ENCODE measurements at places on chromosomes 13 and 19.

DNA sequence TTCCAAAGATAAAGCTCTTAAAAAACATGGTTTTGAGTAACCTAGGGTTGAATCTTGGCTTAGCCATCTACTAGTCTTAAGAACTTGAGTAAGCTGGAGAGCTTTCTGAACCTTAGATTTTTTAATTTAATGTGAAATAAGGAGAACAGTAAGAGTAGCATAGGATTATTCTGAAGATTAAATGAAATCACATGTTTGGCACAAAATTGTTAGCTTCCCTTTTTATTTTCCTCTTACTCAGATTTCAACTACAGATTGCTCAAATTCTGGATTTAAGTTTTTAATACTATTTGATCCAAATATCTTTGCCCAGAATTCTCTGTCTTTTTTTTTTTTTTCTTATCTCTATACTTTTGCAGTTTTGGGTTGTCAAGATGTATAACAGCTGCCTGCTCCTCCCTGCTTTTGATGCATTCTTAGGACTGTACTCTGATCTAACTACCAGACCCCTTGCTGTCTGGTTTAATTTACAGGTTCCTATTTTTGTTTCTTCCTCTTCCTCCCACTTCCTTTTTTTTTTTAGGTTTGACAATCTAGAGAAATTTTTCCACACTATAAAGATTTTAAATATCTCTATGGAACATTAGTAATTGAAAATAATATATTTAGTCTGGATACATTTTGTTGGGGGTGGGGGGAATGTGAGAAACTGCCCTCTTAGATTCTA is 12.3 kb downstream of the POMP start:
- no peak for DNase-seq

DNA sequence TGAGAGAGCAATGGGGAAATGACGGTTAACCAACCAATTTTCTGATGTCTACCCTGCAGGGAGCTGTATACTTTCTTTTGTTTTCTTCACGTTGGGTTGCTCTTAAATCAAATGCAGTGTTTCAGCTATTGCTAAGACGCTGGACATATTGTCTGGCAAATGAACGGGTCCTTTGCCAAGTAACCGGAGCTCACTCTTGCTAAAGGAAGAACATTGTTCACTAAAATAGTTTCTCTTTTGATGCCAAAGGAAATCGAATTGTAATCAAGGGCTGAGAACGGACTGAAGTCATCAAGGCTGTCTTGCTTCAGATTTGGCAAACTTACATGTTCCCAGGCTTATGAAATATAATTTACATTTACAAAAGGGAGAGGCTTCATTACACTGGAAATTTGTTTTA is 142.3 kb upstream of the ARGLU1 start:
- no peak for DNase-seq

DNA sequence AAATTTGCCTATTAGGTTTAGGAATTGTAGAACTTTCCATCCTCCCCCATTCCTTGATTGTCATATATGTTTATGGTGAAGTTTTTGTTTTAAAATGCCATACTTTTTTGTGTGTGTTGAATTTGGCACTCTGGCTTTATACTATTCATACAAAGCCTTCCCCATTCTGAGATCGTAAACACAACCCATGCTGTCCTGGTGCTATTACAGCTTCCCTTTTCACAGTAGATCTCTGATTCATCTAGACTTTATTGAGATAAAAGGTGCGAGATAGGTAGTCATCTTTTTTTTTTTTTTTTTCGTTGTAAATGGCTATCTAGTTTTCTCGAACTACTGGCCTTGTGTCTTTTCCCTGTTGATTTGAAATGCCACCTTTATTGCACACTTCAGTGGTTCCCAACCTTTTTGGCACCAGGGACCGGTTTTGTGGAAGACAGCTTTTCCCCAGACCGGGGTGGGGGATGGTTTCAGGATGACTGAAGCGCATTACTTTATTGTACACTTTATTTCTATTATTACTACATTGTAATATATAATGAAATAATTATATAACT is 94.6 kb downstream of the LRCH1 start:
- DNase-seq = no peak

GRCh38 chr13:88103824-88104223 is 432.7 kb downstream of the SLITRK5 start:
- no peak for DNase-seq

GRCh38 chr13:23616228-23616627 is 46.0 kb downstream of the TNFRSF19 start:
- no peak for DNase-seq

GRCh38 chr13:28753946-28754345 is 35.2 kb upstream of the SLC46A3 start:
- DNase-seq = no peak

DNA sequence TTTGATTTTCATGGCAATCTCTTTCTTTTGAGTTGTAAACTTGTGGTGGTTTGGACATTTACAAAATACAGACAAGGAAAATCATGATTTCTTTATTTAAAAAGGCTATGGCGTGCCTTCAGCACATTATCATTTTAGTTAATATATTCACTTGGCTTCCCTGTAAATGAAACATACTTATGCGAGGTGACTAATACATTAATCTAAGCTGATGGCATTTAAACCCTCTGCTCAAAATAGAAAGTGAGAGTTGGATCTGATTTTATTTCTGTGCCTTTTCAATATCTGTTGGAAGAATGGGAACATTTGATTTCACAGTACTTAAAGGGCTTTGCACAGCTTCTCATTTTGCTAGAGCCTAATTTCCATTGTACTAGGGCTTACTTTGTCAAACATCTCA is 289.8 kb downstream of the MTUS2 start:
- DNase-seq = no peak

DNA sequence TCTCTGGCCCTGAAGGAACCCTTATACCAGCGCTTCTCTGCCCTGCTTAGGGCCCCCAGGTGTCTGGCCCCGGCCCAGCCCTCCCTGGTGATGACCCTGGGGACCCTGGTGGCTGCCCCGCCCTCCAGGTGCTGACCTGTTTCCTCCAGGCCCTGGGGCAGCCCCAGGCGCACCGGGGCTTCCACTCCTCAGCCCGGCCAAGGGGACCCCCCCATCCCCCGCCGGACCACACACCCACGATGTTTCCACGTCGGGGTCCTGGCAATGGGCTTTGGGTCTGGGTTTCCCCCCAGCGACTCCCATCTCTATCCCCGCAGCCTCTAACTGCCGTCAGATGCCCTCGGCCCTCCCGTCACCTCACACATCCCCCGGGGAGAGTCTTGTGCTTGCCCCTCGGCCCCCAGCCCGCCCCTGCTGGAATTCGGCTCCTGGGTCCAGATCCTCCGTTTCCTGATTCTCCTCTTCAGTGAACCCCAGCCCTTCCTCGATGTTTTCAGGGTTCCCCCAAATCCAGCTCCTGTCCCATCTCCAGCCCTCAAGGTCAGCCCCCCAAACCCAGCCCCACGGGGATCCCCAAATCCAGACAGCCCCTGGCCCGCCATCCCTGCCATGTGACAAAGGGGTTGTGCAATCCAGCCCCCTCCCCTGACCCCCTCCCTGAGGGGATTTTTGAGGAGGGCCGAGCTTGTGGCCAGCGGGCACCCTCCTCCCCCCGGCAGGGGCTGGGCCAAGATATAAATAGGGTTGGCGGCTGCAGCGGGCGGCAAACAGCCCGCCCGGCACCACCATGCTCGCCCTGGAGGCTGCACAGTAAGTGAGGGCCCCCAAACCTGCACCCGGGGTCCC is at the start of gene SPIB:
Gene SPIB (plus strand): TSS at position 763 of the 846 bp plus-strand sequence. CDS start 25 bp downstream, at position 788.
- no peak for DNase-seq

DNA sequence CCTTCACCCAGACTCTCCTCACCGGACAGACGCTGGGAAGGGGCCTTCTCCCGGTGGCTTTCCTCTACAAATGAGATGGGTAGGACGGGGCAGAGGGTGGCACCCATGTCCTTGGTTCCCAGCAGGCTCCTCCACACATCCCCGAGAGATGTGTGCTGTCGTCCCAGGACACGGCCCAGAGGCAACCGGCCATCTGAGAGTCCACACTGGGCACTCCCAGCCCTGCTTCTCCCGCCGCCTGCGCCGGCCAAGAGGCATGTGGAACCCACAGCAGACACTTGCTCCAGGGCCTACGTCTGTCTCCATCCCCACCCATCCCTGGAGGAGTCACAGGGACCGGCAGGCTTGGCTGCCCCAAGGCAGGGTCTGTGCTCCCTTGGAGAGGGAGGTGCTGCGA is 179.9 kb downstream of the KDM4B start:
- no peak for DNase-seq

- DNase-seq = no peak
Measured at GRCh38 chr19:6226012-6226411, 53.8 kb downstream of the MLLT1 start.

DNA sequence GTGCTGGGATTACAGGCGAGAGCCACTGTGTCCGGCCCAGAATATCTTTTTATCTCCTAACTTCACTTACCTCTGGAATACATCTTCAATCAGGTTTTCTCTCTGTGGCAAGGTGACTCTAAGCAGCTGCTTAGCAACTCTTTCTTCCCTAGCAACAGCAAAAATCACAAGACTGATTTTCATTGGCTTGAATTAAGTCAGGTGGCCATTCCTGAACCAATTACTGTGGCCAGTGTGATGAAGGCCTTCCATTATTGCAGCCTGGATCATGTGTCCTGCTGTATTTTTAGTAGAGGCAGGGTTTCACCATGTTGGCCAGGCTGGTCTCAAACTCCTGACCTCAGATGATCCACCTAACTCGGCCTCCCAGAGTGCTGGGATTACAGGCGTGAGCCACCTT is 9.0 kb upstream of the LTBP4 start:
- DNase-seq = no peak

GRCh38 chr19:18672606-18673337 is 10.7 kb upstream of the CRTC1 start:
- no peak for DNase-seq

DNA sequence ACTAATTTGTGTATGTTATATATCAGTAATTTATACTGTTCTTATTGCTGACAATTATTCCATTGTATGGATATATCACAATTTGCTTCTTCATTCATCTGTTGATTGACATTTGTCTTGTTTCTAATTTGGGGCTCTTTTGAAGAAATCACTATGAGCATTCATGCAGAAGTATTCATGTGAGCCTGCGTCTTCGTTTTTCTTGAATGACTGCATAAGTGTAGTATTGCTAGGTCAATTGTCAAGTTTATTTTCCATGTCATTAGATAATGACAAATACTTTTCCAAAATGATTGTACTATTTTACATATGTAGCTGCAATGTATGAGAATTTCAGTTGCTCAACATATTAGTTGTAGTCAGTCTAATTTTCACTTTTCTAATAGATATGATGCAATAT is 1796.9 kb downstream of the SLITRK5 start:
- no peak for DNase-seq

GRCh38 chr13:88153353-88153752 is 482.2 kb downstream of the SLITRK5 start:
- no peak for DNase-seq

GRCh38 chr13:33103457-33103856 is 87.2 kb downstream of the KL start:
- no peak for DNase-seq

DNA sequence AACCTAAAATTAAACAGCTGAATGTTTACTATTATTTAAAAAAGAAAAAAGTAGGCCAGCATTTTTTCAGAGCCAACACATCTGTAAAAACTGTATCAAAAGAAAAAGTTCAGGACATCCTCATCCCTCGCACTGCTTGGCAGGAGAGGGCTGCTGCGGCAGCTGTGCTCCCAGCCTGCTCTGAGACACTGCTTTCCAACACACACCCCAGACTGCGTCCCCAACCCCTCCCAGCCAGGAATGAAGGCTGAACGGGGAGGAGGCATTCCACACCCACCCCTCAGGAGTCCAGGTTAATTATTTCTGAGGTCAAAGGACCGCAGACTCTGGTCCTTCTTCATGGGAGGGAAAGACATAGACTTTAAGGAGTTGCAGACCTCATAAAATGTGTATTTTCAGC is 43.1 kb downstream of the COL4A1 start:
- no peak for DNase-seq

- DNase-seq = no peak
Measured at GRCh38 chr13:99228737-99229691, 28.4 kb downstream of the UBAC2 start.

DNA sequence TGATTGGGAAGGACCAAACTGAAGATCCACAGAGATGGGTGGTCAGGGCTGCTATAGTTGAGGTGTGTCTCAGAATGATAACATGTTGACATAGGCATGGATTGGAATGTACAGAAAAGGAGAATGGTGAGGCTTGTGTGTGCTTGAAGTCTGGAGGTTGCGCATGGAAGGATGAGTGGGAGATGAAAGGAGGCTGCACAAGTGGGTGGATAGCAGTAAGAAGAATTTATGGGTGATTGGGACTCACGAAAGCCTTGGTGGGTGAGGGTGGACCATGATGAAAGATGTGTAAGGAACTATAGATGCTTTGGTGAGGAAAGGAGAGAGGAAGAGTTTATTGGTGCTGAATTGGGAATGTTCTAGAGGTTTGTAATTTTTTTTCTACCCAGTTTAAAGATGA is 1287.7 kb downstream of the UQCRFS1 start:
- no peak for DNase-seq

DNA sequence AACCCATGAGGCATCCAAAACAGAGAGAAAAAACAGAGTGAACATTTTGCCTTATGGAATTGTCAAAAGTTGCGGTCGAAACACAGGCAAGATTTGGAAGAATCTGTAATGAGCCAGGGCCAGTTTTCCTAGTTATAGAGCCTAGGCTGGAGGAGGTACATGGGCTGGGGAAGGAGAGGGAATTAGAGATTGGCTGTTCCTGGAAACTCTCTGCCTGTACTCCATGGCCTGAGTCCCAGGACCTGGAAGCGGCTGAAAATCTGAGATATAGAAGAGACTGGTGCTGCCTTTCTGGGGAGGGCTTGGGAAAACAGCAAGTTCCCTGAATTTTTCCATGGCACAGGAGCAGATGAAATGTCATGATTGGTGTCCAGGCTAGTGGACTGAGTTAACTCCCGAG is 122.8 kb upstream of the KLF12 start:
- no peak for DNase-seq

DNA sequence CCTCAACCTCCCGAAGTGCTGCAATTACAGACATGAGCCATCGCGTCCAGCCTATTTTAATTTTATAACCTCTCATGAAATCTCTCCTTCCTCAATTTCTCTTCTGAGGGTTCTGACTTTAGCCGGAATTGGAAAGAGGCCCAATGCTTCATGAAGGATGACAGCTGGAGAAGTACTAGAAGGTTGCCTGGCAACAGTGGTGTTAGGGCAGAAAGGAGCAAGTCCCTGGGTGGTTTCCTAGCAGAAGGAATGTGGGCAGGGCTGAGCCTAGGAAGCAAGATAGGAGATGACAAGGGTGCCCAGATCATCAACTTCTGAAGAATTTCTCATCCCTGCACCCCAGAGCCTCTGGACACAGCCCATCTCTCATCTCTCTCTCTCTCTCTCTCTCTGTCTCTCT is 25.8 kb downstream of the CACNG6 start:
- no peak for DNase-seq

GRCh38 chr13:100753376-100753775 is 78.8 kb upstream of the TMTC4 start:
- DNase-seq = no peak

GRCh38 chr13:41558781-41559560 is 101.6 kb downstream of the RGCC start:
- no peak for DNase-seq

GRCh38 chr19:3276341-3276799 is 51.9 kb downstream of the CELF5 start:
- no peak for DNase-seq

GRCh38 chr13:35718084-35718483 is 241.6 kb upstream of the MAB21L1 start:
- DNase-seq = no peak

Measured in D721Med (cell line).